NCI-H1694 (cell line): ENCODE measurements at places on chromosomes 6 and 20.

- no peak for DNase-seq
Observed at GRCh38 chr20:21046413-21047070, 59.6 kb downstream of the LINC00237 start.

DNA sequence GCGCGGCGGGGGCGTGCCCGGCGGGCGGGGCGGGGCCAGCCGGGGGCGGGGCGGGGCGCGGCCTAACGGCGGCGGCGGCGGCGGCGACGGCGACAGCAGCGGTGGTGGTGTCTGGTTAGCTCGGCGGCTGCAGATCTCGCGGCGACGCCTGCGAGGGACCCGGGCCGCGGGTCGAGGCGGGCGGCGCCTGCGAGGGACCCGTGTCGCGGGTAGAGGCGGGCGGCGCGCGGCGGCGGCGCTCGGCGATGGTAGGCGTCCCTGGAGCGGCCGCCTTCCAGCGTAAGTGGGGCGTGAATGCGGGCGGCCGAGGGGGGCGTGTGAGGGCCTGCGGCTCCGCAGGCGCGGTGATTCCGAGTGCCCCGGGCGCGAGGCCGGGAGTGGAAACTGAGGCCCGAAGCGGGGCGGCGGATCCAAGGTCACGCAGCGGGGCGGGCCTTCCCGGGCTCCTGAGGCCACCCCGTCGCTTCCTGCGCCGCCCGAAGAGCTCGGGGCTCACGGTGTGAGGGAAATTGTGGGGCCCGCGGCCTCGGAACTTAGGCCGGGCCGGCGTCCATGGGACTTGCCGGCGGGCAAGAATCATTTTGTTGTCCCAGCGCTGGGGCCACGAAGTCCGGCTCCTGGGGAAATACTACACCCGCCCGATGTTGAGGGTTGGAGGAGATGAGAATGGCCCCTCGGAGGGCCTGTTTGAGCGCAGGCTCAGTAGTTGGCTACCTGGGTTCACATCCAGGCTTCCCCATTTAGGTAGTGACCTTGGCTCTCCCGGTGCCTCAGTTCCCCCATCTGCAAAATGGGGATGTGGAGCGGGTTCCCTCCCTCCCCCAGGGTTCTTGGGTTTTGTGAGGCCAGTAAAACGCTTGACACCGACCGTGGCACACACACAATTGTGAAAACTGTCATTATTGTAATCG lies at the start of gene CBFA2T2:
Gene CBFA2T2 (plus strand): TSS at position 74 of the 911 bp plus-strand sequence. CDS start 172 bp downstream, at position 246.
- no peak for DNase-seq

- no peak for DNase-seq
Observed at GRCh38 chr20:8213831-8214587, 81.9 kb downstream of the PLCB1 start.

- no peak for DNase-seq
Observed at GRCh38 chr20:64005394-64005793, 24.5 kb downstream of the PRPF6 start.

- no peak for DNase-seq
Observed at GRCh38 chr6:104526376-104526775, 333.3 kb downstream of the HACE1 start.

GRCh38 chr6:26215585-26216358 lies 128.5 kb downstream of the HFE start:
- no peak for DNase-seq

GRCh38 chr20:39044501-39044900 lies 82.4 kb downstream of the DHX35 start:
- no peak for DNase-seq

- no peak for DNase-seq
Observed at GRCh38 chr6:119079283-119079809, 882 bp upstream of the FAM184A start.

DNA sequence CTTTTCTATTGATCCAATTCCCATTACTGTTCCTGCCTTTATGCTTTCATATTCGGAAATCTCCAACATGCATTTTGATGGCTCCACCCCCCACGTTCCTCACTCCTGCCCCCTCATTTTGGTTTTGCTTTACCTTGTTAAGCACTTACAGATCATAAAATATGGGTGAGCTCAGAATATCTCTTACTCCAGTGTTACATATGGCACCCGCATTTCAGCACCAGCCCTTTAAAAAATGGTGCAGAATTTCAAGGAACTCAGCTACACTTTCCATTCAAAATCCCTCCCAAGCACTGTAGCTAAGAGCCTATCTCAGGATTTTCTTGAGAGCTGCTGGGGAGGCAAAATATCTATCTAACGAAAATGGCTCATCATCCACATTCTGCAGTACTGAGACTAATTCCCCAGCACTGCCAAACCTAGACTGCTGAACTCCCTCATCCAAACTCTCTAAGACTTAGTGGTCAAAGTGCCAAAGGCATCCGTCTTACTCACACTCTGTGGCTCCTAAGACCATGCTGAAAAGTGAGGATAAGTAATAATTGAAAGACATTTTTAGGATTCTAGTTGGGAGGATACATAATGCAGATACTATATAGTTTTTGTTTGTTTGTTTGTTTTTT lies 7.8 kb downstream of the SGK1 start:
- no peak for DNase-seq
